ENCODE measurements at places on chromosomes 6 and 20.

DNA sequence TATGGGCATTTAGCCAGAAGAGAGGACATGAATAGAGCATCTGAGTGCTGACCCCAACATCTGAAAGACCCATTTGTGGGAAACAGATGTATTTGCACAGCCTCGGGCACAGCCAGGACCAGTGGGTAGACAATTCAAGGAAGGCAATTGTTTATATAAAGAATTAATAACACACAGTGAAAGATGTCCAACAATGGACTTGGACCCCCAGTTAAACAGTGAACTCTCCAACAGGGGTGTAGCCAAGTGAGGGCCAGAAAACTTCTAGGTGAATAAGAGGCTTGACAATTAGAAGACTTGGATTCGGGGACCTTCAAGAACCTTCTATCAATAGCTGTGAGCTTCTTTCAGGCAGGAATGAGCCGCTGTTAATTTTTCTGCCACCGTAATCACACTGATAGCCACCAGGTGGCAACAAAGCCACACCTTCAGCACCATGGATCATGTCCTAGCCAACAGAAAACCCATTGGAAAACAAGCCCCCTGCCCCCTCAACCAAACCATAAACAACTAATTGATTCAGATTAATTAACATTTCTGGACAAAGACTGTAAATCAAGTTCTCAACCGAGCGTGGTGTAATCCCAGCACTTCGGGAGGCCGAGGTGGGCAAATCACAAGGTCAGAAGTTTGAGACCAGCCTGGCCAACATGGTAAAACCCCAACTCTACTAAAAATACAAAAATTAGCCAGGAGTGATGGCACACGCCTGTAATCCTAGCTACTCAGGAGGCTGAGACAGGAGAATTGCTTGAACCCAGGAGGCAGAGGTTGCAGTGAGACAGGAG is 8.8 kb upstream of the SRSF6 start:
- DNase-seq = no peak

- DNase-seq = no peak
Measured at GRCh38 chr20:2004171-2004570, 10.3 kb upstream of the PDYN start.

- no peak for DNase-seq
Measured at GRCh38 chr6:40923880-40924279, 115.1 kb downstream of the UNC5CL start.

DNA sequence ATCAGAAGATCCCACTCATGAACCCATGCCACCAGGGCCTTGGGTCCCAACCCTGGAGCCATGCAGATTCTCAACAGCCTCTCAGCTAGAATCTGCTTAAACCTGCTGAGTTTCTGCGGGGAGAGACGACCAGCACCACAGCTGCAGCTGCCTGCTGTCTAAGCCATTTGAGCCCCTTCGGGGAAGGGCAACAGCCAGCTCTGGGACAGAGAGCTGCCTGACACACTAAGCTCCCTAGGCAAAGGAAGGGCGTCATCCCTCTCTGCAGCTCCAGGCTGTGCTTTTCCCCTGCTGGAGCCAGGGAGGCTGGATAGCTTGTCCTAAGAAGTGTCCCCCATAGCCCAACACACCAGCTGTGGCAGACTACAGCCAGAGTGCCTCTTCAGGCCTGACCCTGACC is 182.5 kb downstream of the OTOR start:
- no peak for DNase-seq
